ENCODE measurements at places on chromosomes 12 and 14.

- DNase-seq, result no peak
Observed at GRCh38 chr12:108519558-108519957, 4.5 kb downstream of the FICD start.

GRCh38 chr12:68451261-68452077 lies 119.3 kb upstream of the MDM1 start:
- peak; percentile 43 for DNase-seq

DNA sequence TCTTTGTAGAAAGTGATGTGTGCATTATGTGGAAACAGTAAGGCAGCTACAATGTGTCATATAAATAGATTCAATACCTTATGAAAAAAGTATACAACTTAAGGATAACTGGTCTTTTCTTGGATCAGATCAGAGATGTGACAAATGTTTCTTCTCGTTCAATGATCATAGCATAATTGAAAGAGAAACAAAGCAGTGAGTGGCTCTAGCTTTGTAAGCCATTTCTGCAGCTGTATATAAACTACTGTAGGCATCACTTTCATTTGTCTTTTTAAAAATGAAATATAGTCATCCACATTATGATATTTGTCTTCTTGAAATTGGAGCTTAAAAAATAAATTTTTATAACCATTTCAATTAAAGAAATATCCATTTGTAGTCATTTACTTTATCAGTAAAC lies 63.8 kb upstream of the LMO3 start:
- no peak for DNase-seq

DNA sequence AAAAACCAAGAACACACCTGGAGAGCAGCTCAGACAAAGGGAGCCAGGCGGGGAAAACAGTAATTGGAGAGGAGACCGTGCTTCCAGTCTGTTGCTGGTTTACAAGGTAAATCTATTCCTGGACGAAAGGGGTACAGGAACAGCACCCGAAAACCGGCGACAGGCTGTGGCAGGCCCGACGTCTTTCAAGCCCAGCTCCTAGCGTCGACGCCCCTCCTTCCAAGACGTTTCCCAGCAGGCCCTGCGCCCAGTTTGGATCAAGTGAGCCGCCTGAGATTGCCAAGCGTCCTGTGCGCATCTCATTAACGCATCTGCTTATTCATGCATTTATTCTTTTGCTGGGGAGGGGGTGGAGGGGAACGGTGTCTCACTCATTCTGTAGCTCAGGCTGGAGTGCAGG lies 1.4 kb downstream of the C12orf56 start:
- DNase-seq, result peak; percentile 60

- DNase-seq, result no peak
Observed at GRCh38 chr12:92601176-92601575, 101.6 kb upstream of the PLEKHG7 start.

DNA sequence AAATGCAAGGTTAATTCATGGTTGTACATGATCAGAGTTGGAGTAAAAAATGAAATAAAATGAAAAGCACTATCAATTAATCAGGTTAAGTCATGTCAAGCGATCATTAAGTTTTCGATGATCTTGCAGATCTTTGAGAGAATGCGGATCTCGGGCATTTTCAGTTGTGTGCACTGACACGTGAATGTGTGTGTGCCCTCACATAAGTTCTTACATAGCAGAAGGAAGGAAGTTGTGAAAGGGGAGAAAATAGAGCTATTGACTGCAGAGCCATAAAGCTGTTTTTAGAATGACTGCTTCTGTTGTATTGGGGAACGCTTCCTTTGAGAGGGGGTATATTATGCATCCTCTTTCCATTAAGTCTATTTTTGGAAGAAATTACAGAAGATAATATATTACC lies 101.3 kb downstream of the HMGA2 start:
- peak; percentile 17 for DNase-seq

DNA sequence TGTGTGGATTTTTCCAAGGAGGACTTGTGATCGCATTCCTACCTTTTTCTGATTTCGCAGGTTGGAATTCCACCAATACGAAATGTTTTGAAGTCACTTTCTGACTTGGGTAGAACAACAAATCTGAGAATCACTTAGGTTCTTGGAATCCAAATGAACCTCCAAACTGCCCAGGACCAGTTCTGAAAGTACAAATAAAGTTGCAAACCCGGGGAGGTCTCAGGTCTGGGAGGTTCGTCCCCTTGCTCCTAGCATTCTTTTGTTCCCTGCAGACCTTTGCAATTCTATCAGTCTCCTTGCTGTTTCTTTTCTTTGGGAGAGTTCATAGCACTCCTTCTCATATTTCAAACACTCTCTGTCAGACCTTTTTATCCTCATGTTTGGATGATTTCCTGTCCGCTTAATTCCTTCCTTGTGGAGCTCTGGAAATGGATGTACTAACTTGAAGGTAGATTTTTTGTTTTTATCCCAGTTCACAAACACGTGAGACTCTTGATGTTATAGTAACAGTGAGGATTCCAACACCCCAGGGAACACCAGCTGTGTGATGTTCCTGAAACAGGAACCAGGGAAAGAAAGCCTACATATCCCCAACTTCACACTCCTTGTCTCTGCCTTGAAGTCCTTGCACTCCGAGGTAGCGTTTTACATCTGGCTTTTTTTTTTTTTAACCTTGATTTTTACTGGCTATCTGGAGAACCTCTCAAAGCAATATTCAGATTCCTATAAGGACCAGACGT lies 70.6 kb downstream of the TMEM132C start:
- no peak for DNase-seq

GRCh38 chr12:52566847-52567291 lies 6.8 kb downstream of the KRT74 start:
- DNase-seq, result peak; percentile 25

DNA sequence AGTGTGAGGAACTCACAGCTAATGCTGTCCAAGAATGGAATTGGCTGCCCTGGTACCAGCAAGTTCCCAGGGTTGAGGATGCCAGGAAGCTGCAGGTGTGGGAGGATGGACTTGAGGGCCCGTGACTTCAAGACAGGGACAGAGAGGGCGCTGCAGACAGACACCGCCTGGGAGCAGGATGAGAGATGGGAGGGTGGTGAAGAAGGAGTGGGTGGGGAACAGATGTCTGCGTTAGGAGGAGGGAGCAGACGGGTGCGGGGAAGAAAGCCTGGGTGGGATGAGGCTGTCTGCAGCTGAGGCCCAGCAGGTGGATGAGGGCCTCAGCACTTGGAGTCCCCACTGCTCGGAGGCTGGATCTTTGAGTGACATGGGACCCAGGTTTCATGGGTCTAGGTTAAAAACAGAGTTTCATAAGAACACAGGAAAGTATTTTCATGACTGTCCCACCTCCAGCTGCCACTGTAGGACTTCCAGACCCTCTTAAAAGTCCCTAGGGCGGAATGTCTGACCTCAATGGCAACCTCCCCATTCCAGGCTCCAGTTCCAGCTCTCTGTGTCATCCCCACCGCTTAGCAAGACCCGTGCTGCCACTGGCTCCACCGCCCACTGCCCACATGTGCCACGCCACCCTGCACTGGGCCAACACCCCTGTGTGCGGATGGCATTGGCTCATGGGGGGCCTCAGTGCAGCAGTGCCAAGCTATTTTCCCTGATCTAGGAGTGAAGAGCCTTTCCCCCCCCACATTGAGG lies 70.3 kb upstream of the SCN8A start:
- DNase-seq, result no peak

- DNase-seq, result peak; percentile 54
Observed at GRCh38 chr12:124515981-124516380, 51.4 kb downstream of the NCOR2 start.

- no peak for DNase-seq
Observed at GRCh38 chr12:123659996-123660727, 10.8 kb upstream of the TCTN2 start.

GRCh38 chr12:75632442-75632841 lies 121.0 kb upstream of the KRR1 start:
- no peak for DNase-seq

DNA sequence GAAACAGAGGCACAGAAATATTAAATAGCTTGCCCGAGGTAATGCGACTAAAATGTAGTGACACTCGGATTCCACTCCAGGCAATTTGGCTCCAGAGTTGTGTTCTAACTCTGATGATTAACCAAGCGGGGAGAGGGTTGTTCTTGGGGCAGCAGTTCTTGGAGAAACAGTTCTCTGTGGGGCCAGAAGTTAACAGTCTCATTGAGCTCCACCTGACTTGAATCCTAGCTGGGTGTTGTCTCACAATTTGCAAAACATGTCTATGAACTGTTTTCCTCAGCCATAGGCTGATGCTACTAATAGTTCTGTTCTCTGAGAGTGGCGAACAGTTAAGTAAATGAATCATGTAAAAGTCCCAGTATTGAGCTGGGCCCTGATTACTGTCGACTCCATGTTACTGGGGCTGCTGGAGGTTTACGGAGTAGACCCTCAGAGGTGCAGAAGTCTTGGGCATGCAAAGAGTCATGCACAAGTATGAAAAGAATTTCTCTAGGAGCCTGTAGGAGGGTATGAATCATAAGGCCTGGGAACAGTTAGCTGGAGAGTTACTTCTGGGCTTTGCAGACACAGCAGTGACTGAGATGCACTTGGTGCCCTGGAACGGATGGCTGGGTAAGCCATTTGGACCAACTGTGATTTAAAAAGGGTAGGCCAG lies 15.4 kb upstream of the NIN start:
- DNase-seq, result no peak

- no peak for DNase-seq
Observed at GRCh38 chr12:62758216-62758615, 176.7 kb downstream of the PPM1H start.

GRCh38 chr14:68135028-68135427 lies 315.4 kb downstream of the RAD51B start:
- no peak for DNase-seq

- DNase-seq, result no peak
Observed at GRCh38 chr12:21675641-21676040, 18.0 kb upstream of the LDHB start.

DNA sequence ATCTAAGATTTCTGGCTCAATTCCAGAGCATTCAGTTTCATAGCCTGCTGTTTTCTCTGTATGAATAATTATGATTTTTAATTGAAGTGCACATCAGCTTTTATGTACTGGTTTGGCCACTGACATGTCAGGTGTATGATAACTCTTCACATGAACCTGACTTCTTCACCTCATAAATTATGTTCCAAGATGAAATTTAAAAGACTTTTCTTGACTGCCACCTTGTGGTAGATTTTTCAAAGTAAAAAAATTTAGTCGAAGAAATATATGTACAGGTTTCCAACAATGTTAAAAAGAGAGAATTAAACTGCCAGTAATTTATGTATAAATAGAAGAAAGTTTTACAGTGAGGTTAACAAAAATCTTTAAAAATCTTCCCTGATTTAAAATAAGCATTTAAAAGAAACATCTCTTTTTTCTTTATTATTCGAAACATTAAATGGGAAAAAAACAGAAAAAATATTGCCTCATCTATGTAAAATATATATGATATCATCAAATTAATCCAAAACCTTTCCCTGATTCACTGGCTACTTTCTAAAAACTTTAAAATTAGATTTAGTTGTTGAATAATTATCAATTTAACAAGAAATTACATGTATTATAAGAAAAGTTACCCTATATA lies 124.9 kb upstream of the ATXN7L3B start:
- DNase-seq, result no peak

- no peak for DNase-seq
Observed at GRCh38 chr14:63633801-63634200, 7.9 kb downstream of the WDR89 start.

- no peak for DNase-seq
Observed at GRCh38 chr12:12070674-12071656, at the start of gene BCL2L14. TSS of gene BCL2L14 (plus strand) at chr12:12070939. CDS start at chr12:12079306, 8,367 bp downstream.

Data from testis (tissue), 5 donors.